ENCODE measurements at places on chromosomes 2 and 18. TPM values are rescaled to one million over a fixed set of nuclear protein-coding genes. Genes with fewer than 3 reads are reported as not detected.

Gene CDK5R2
- total RNA-seq = not detected

Gene MTCL1
- 0.29 TPM for total RNA-seq

- no peak overlapping the region for H3K4me3 ChIP-seq
- no peaks in the 10 kb centered on the region for H3K36me3 ChIP-seq
- no peak for DNase-seq
- no peaks in the 10 kb centered on the region for H3K27me3 ChIP-seq
Observed at GRCh38 chr2:23789012-23789411, 137.9 kb downstream of the ATAD2B start.

GRCh38 chr2:10654069-10654468 is 35.7 kb downstream of the NOL10 start:
- H3K27me3 ChIP-seq = no peaks in the 10 kb centered on the region
- no peak overlapping the region for H3K4me3 ChIP-seq
- peaks cover 13% of the 10 kb centered on the region for H3K36me3 ChIP-seq
- H3K4me1 ChIP-seq = no peaks in the 10 kb centered on the region
